Activated T-helper 1 cell treated with anti-CD3 and anti-CD28 coated beads, Interleukin-12 subunit alpha, Interleukin-12 subunit beta, Interleukin-2, Interleukin-4 antibody, amounts not matched to agents 30 ng/mL and 10 ng/mL and 1 ng/mL, durations not matched to agents 14 hours and 24 hours and 36 hours (primary cell): ENCODE measurements at places on chromosomes 16 and 17. TPM values are rescaled to one million over a fixed set of nuclear protein-coding genes. Genes with fewer than 3 reads are reported as not detected.

GRCh38 chr16:85660843-85661739 lies 27.7 kb downstream of the GINS2 start:
- peaks cover 6% of the 10 kb centered on the region for H3K36me3 ChIP-seq
- H3K27ac ChIP-seq: no peak overlapping the region
- H3K4me3 ChIP-seq: no peak overlapping the region
- no peaks in the 10 kb centered on the region for H3K27me3 ChIP-seq
- DNase-seq: no peak

DNA sequence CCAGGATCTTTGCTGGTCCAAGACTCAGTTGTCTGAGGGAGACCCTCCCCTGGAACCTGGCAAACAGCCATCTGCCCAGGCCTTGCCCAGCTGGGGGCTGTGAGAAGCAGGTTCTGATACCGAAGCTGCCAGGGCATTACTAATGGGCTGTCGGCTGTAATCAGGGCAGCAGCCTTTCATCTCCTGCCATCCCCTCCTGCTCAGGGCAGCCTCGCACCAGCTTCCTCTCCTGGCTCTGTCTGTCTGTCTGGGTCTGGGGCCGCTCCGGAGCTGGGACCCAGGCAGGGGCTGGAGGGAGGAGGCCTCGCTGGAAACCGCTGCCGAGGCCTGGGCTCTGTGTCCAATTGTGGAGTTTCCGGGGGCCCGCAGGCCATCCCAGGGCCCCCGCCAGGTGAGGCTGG lies 21.6 kb upstream of the BRD7 start:
- no peak overlapping the region for H3K4me3 ChIP-seq
- peaks cover 5% of the 10 kb centered on the region for H3K27me3 ChIP-seq
- no peaks in the 10 kb centered on the region for H3K4me1 ChIP-seq
- DNase-seq: no peak
- H3K27ac ChIP-seq: no peak overlapping the region

DNA sequence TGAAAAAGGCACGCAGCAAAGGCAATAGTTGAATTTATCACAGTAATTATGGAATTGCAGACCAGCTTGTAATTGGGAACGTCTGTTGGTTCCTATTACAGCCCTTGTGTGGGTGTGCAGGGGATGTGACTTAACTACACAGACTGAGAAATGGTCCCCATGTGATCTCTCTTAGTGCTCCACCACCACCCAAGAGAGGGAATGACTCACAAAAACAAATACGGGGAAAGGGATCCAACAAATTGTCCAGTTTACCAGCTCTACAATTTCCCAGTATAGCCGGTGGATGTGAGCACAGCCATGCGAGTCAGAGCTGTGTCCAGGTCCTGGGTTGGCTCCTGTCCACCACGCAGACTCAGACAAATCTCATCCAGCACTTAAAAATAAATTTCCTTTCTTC lies 337.9 kb downstream of the GRIN2A start:
- no peaks in the 10 kb centered on the region for H3K36me3 ChIP-seq
- no peak overlapping the region for H3K4me3 ChIP-seq
- no peak for DNase-seq

DNA sequence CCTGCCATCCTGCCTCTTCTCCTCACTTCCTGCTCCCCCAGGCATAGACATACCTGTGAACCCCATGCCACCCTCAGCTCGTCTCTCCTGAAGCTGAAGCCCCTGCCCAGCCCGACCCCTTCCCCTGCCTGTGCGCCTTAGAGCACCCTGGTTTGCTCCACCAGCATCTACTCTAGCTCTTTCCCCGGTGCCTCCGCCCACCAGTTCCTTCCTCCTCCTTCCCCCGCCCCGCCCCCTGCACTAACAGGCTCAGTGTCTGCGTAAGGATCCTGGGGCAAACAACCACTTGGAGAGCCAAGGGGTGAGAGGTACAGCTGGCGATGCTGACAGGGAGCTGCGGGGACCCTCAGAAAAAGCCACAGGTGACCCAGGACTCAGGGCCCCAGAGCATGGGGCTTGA lies 1.9 kb downstream of the GPR142 start:
- peaks cover 18% of the 10 kb centered on the region for H3K4me1 ChIP-seq
- DNase-seq: peak; percentile 35
- H3K4me3 ChIP-seq: peak overlapping the region; percentile 54
- peak overlapping the region; percentile 16 for H3K27ac ChIP-seq
- peaks cover 9% of the 10 kb centered on the region for H3K27me3 ChIP-seq

DNA sequence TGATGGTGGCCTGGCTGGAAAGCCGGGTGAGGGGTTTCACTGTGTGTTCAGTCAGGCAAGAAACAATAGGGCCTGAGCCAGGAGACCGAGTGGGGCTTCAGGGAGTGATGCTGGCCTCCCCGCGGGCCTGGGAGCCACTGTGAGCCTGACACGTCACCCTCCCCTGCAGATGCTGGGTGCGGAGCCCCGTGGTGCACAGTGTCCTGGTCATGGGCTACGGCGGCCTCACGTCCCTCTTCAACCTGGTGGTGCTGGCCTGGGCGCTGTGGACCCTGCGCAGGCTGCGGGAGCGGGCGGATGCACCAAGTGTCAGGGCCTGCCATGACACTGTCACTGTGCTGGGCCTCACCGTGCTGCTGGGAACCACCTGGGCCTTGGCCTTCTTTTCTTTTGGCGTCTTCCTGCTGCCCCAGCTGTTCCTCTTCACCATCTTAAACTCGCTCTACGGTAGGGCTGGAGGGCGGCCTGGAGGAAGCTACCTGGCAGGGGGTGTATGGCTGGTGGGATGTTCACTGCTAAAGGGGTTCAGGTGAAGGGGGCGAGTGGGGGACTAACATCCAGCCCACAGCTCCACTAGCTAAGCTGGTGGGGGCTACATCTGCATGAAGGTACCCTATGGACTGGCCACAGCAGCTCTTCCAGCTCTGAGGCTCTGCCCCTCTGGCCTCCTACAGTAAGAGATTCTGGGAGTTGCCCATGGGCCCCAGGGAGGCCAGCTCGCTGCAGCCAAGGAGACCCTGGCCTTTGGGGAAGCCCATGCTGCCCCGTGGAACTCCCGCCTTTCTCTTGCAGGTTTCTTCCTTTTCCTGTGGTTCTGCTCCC lies 32.4 kb downstream of the ADGRG5 start:
- no peaks in the 10 kb centered on the region for H3K27me3 ChIP-seq
- H3K36me3 ChIP-seq: peaks cover 10% of the 10 kb centered on the region
- peaks cover 39% of the 10 kb centered on the region for H3K4me1 ChIP-seq
- H3K27ac ChIP-seq: peak overlapping the region; percentile 58
- DNase-seq: no peak

- DNase-seq: no peak
- no peak overlapping the region for H3K4me3 ChIP-seq
- H3K4me1 ChIP-seq: no peaks in the 10 kb centered on the region
- no peaks in the 10 kb centered on the region for H3K27me3 ChIP-seq
- H3K36me3 ChIP-seq: no peaks in the 10 kb centered on the region
These were observed 11.0 kb upstream of the KRT17 start for GRCh38 chr17:41635121-41636097.

DNA sequence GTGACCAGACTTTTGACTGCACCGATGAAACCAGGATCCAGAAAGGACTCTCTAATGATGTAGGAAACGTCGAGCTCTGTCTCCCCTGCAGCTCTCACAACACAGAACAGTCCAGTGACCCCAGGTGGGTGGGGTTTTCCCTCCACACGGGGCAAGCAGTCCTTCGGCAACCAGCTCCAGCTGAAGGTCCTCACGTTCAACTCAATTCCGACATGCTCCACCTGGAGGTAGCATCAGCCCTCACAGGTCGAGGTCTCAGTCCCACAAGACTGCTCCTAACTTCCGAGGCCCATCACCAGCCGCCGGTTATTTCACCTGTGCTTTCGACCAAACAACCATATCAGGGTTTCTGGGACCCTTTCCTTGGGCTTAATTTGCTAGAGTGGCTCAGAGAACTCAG lies 28.2 kb downstream of the ITGAE start:
- H3K4me3 ChIP-seq: no peak overlapping the region
- peaks cover 18% of the 10 kb centered on the region for H3K4me1 ChIP-seq
- H3K27me3 ChIP-seq: peaks cover 2% of the 10 kb centered on the region
- no peak for DNase-seq
- H3K27ac ChIP-seq: no peak overlapping the region

DNA sequence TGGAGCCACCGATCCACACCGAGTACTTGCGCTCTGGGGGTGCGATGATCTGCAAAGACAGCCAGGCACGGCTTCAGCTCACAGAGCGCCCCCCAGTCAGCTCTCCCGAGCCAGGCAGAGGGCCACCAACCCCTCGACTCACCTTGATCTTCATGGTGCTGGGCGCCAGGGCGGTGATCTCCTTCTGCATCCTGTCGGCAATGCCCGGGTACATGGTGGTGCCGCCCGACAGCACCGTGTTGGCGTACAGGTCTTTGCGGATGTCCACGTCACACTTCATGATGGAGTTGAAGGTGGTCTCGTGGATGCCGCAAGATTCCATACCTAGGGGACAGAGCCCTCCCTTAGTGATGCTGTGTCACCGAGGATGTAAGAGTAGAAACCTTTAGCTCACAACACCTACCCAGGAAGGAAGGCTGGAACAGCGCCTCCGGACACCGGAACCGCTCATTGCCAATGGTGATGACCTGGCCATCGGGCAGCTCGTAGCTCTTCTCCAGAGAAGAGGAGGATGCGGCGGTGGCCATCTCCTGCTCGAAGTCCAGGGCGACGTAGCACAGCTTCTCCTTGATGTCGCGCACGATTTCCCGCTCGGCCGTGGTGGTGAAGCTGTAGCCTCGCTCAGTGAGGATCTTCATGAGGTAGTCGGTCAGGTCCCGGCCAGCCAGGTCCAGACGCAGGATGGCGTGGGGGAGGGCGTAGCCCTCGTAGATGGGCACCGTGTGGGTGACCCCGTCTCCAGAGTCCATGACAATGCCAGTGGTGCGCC lies 1.6 kb downstream of the ACTG1 start:
- peaks cover 28% of the 10 kb centered on the region for H3K4me1 ChIP-seq
- peaks cover 43% of the 10 kb centered on the region for H3K36me3 ChIP-seq
- H3K27ac ChIP-seq: peak overlapping the region; percentile 94
- H3K27me3 ChIP-seq: no peaks in the 10 kb centered on the region

DNA sequence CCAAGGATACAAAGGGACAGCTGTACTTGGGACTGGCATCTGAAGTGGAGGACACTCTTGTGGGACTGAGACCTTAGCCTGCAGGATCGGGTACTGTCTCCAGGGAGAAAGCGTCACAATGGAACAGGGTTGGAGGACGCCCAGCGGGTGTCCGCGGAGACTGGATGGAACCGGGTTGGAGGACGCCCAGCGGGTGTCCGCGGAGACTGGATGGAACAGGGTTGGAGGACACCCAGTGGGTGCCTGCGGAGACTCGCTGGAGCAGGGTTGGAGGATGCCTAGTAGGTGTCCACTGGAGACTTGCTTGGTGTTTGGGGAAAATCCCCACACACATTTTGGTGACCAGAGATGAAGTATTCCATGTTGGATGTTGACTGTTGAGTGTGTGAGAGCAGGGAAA lies at the start of gene MYADML2:
MYADML2 (minus strand) TSS at position 45 of the 400 bp plus-strand sequence. CDS start 5,492 bp downstream, outside the sequence.
- no peaks in the 10 kb centered on the region for H3K36me3 ChIP-seq
- H3K4me3 ChIP-seq: no peak within 1 kb of the TSS
- no peaks in the 10 kb centered on the region for H3K4me1 ChIP-seq

The ABCC11 gene
- not detected in 2 replicates for total RNA-seq

The SPATA22 gene
- total RNA-seq: not detected in 2 replicates
